RWPE1 (cell line): ENCODE measurements at places on chromosomes 12 and 14.

- peak; percentile 52 for DNase-seq
Observed at GRCh38 chr12:57127101-57127725, 1.1 kb upstream of the LRP1 start.

DNA sequence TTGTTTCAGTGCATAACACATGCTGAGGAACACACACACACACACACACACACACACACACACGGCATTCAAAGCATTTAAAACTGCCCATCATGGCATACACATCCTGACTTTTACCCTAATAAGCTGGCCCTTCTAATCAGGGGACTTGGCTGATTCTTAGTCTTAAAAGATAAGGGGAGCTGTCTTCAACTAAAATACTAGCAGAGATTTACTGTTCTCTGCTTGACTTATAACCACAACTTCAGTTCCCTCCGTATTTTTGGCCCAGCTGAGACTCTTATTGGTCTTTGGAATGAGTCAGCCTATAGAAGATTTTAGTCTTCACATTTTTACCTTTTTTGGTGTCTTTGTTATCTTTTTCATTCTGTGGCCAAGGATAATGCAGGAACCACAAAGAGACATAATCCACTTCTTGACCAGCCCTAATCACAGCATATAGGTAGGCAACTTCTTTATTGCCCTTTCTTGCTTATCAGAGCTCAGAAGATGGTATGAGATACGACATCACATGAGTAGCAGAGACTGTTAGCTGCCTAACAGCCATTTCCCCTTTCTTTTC, 25.1 kb upstream of the SLC8A3 start:
- no peak for DNase-seq

GRCh38 chr12:69396041-69396440, 36.5 kb downstream of the YEATS4 start:
- no peak for DNase-seq

GRCh38 chr12:113512568-113512967, 40.9 kb upstream of the LHX5 start:
- DNase-seq = no peak

- no peak for DNase-seq
Observed at GRCh38 chr14:80136358-80136757, 74.9 kb downstream of the DIO2 start.
